ENCODE measurements at places on chromosomes 16 and 17. TPM values are rescaled to one million over a fixed set of nuclear protein-coding genes. Genes with fewer than 3 reads are reported as not detected.

The KRT31 gene
- total RNA-seq, result not detected

The PRDM7 gene
- total RNA-seq, result not detected

The ASPHD1 gene
- not detected for total RNA-seq

The HOXB3 gene
- 9.2 TPM for total RNA-seq

The OR2C1 gene
- not detected for total RNA-seq

The TAOK2 gene
- 43.0 TPM for total RNA-seq

The RHBDF1 gene
- not detected for total RNA-seq

The DNAAF8 gene
- 0.28 TPM for total RNA-seq

The PMP22 gene
- total RNA-seq, result not detected

The TMEM238L gene
- not detected for total RNA-seq

The ZMYND15 gene
- total RNA-seq, result 0.19 TPM

The RNF222 gene
- not detected for total RNA-seq

The CHST5 gene
- not detected for total RNA-seq

The MAF gene
- 41.9 TPM for total RNA-seq

The NPIPB6 gene
- 2.8 TPM for total RNA-seq

The ABCC11 gene
- not detected for total RNA-seq

The PIPOX gene
- 0.96 TPM for total RNA-seq

The SEZ6L2 gene
- not detected for total RNA-seq

The EVPLL gene
- total RNA-seq, result not detected

The CRYBA1 gene
- total RNA-seq, result not detected

The BCL6B gene
- 1.0 TPM for total RNA-seq

The CDK3 gene
- total RNA-seq, result 6.9 TPM

The EMC8 gene
- 26.8 TPM for total RNA-seq

The KRTAP4-3 gene
- total RNA-seq, result not detected

The KRT15 gene
- not detected for total RNA-seq

The CLEC3A gene
- total RNA-seq, result not detected

The IRX5 gene
- total RNA-seq, result not detected

The G6PC1 gene
- not detected for total RNA-seq

The PRCD gene
- total RNA-seq, result not detected

The DUSP14 gene
- total RNA-seq, result 10.1 TPM

The ZNF232 gene
- 11.0 TPM for total RNA-seq

The NPIPA3 gene
- total RNA-seq, result 6.1 TPM

The CTRB2 gene
- total RNA-seq, result not detected

The RAB37 gene
- 48.1 TPM for total RNA-seq

The CTRL gene
- total RNA-seq, result 6.1 TPM

The ZPBP2 gene
- not detected for total RNA-seq

The ZNF469 gene
- 0.35 TPM for total RNA-seq

The CIBAR2 gene
- not detected for total RNA-seq

The OR1F1 gene
- not detected for total RNA-seq

The PLEKHH3 gene
- total RNA-seq, result 1.6 TPM

The SPN gene
- total RNA-seq, result 336 TPM

The SSTR5 gene
- total RNA-seq, result not detected

The SLC6A2 gene
- not detected for total RNA-seq

The ERI2 gene
- total RNA-seq, result 8.8 TPM
